ENCODE measurements at places on chromosomes 3 and 15.

GRCh38 chr3:152290374-152290773, 21.6 kb downstream of the MBNL1 start:
- H3K36me3 ChIP-seq = peaks cover 49% of the 10 kb centered on the region
- H3K4me3 ChIP-seq = peak overlapping the region; percentile 59
- peak overlapping the region; percentile 90 for H3K27ac ChIP-seq
- no peaks in the 10 kb centered on the region for H3K27me3 ChIP-seq
- peaks cover 41% of the 10 kb centered on the region for H3K4me1 ChIP-seq

DNA sequence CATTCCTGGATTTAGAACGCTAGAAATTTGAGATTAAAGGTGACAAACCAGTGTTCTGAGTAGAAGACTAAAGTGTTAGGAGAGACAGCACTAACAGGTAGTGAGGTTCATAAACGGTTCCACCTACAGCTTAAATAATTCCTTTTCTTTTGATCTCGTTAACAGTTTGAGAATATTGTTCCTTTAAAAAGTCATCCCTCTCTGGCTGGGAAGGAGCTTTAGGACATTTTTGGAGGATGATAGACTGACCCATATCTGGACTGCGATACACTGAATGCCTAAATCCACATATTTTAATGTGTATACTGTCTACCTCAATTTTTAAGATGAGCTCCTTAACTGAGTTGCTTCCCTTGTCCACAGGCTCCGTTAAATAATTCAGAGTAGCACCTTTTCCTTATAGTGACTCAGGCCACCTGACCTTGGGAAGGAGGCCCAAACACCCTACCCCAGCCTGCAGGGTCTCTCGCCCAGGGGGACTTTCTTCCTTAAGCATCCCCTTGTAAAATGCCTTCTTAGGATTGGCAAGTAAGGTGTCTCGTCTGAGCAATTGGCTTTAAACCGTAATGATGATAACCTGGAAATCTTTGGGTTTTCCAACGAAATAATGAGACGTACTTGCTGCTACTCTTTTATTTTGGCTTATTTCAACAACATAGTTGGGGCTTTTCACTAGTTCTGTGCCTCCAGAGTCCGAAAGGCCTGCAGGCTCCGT, 3.3 kb downstream of the TRIM71 start:
- H3K27me3 ChIP-seq = peaks cover 54% of the 10 kb centered on the region
- no peaks in the 10 kb centered on the region for H3K4me1 ChIP-seq
- no peak for DNase-seq
- no peaks in the 10 kb centered on the region for H3K36me3 ChIP-seq

DNA sequence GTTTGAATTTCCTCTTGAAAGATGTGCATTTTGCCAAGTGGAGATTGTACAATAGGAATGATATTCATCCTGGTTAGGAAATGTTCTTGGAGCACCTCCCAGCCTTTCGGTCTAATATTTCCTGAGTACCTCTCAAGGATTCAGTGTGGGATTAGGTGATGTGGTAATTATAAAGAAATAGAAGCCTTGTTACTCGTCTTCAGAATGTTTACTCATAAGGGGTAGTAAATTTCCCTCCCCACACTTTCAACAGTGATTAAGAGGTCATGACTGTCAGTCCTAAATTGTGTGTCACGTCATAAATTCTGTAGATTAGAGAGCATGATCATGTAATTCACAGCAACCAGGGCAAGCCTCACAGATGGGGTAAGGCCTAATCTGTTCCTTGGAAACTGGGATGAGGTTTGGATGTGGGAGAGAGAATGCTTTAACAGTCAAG, 633.1 kb upstream of the TBL1XR1 start:
- no peaks in the 10 kb centered on the region for H3K36me3 ChIP-seq
- no peak overlapping the region for H3K4me3 ChIP-seq
- no peak for DNase-seq
- H3K4me1 ChIP-seq = peaks cover 5% of the 10 kb centered on the region

- peak overlapping the region; percentile 97 for H3K4me3 ChIP-seq
- H3K27ac ChIP-seq = peak overlapping the region; percentile 98
- no peak for DNase-seq
- peaks cover 9% of the 10 kb centered on the region for H3K36me3 ChIP-seq
Measured at GRCh38 chr3:48301800-48302166, 31.7 kb downstream of the SPINK8 start.

DNA sequence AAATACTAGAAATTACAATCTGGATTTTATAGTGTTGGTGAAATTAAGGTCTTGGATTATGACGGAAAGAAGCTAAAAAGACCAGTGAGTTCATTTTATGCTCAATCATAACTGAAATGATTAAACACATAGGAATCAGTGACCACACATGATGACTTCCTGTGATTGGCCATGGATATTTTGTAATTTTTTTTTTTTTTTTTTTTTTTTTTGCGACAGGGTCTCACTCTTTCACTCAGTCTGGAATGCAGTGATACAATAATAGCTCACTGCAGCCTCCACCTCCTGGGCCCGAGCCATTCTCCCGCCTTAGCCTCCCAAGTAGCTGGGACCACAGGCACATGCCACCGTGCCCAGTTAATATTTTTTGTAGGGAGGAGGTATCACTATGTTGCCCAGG, 47.4 kb downstream of the PAQR5 start:
- H3K4me1 ChIP-seq = no peaks in the 10 kb centered on the region
- no peak overlapping the region for H3K27ac ChIP-seq
- no peak overlapping the region for H3K4me3 ChIP-seq
- no peaks in the 10 kb centered on the region for H3K36me3 ChIP-seq
- H3K27me3 ChIP-seq = peaks cover 32% of the 10 kb centered on the region

DNA sequence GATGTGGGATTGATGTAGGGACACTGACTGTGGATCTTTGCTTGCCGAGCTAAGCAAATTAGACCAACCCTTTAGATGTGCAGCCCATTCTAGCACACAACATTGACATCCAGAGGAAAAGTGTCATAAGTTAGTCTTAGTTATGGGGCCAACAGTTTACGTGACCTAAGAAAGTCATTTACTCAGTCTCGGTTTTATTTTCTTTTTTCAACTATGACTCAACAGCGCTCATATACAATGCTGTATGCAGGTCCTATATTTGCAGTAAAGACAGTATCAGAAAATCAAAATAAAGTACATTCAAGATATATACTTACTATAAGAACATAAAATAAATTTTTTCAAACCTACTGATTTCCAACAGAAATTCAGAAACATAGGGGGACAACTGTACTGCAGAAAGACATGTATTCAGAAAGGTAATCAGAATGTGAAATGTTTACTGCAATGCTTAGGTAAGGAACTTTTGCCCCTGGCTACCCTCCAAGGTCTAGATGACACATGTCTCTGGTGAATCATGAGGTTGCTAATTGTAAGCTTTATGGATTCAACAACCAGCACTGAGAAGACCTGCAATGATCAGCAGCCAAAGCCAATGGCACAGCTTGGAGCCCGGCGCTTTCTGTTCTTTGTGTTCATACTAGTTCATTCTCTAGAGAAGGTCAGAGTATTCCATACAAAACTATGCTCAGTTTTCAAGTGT, 317.5 kb upstream of the CNTN6 start:
- H3K36me3 ChIP-seq = no peaks in the 10 kb centered on the region
- H3K27ac ChIP-seq = no peak overlapping the region
- H3K4me1 ChIP-seq = no peaks in the 10 kb centered on the region
- DNase-seq = no peak
- H3K27me3 ChIP-seq = no peaks in the 10 kb centered on the region
- no peak overlapping the region for H3K4me3 ChIP-seq
